ENCODE measurements at places on chromosomes 6 and 20. TPM values are rescaled to one million over a fixed set of nuclear protein-coding genes. Genes with fewer than 3 reads are reported as not detected.

The FERMT1 gene
- 0.52 TPM for total RNA-seq

The PI3 gene
- total RNA-seq: not detected

The TSHZ2 gene
- 0.54 TPM for total RNA-seq

The PPIL6 gene
- total RNA-seq: 0.27 TPM

The MTCH1 gene
- total RNA-seq: 100 TPM

The SNAI1 gene
- total RNA-seq: 0.90 TPM

GRCh38 chr6:53611342-53611741, 54.2 kb downstream of the KLHL31 start:
- DNase-seq: no peak

DNA sequence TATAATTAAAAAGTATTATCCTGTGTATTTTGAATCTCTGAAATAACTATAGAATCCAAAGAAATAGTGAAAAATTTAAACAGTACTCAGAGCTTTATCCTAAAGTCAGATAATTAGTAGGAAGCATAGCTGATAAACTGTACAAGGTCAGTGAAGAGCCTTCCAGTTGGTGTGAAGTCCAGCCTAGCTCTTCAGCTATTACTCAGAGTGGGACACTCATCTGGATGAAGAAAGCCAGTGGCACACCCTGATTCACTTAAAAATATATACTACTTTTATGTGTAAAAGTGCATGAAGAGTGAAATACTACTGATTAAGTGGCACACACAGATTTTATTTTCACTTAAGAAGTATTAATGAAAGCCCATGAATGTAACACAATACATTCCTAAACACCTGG, 3.1 kb downstream of the IFNGR1 start:
- DNase-seq: no peak

- DNase-seq: no peak
These were observed 71.8 kb downstream of the ALDH8A1 start for GRCh38 chr6:134878136-134878535.

DNA sequence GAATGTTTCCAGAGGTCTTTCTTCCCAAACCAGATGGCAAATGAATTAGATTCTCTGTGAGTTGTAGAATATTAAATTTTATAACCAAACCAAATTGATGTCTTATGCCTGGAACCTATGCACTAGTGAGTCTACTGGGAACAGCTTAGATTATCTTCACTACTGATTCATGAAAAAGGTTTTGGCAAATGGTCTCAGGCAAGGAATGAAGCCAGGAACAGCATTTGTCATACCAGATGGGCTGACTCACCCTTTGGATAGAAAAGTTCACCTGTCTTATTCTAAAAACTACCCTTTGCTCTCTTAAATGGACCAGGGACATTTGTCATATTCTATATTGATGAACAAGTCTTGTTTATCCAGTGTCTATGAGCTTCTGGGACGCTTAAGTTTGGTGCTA, 135.4 kb upstream of the ECI2 start:
- DNase-seq: no peak

GRCh38 chr6:24460966-24461365, 28.4 kb downstream of the GPLD1 start:
- DNase-seq: no peak

DNA sequence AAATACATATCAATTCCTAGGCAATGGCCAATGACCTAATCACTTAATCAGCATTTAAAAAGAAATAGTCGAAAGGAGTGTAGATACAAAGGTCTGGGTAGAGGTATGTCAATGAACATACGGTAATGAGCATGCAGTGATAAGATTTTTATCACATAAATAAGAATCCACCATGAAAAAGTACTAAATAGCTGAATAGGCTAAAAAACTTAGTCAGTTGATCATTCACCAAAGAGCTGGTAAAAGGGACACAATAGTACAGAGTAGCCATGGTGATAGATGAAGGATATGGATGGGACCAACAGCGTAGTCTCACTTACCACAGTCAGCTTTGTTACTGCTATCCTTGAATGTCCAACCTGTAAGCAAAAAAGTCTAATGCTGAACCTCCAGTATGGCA, 1018.6 kb upstream of the EYS start:
- no peak for DNase-seq

DNA sequence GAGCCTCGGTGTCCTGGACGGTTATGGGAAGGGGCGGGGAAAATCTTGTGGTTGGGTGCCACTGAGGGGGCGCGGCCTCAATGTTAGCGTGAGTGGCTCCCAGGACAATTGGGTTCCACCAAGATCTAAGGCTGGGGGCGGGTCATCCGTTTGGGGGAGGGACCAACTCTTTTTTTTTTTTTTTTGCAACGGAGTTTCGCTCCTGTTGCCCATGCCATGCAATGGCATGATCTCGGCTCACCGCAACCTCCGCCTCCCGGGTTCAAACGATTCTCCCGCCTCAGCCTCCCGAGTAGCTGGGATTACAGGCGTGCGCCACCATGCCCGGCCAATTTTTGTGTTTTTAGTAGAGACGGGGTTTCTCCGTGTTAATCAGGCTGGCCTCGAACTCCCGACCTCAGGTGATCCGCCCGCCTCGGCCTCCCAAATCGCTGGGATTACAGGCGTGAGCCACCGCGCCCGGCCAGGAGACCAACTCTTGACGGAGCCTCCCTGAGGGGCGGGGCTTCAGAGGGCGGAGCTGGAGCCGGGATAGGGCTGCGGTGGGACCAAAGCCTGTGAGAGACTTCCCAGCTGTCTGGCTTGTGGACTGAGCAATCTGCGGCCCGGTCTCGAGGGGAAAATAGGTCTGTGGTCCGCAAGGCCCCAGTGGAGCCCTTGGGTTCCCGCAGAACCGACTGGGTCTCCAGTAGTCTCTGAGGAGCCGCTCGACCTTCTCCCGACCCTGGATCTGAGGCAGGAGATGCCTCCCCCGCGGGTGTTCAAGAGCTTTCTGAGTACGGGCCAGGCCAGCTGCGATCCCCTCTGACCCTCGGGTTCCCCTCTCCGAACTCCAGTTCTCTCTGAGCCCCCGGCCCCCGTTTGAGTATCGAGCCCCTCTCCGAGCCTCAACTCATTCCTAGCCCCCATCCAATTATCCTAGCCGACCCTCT, 1.1 kb downstream of the SPAG4 start:
- peak; percentile 78 for DNase-seq

DNA sequence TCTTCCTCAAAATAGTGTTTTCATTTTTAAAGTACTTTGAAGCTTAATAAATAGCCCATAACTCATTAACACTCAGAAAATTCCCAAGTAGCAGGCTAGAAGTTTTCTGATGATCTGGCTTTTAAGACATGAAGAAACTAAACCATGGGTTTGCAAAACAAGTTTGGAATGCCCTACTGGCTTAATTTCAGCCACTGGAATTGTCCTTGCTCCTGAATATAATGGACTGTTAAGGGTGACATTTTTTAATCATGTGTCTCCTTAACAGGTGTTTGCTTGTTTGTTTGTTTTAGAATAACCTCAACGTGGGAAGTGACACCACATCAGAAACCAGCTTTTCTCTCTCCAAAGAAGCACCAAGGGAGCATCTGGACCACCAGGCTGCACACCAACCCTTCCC, 49.1 kb downstream of the ISM1 start:
- no peak for DNase-seq

Data from activated CD8-positive, alpha-beta T cell treated with anti-CD3 and anti-CD28 coated beads for 36 hours (primary cell).